ENCODE measurements at places on chromosomes 5 and 9.

GRCh38 chr5:106876665-106877194 is 794.0 kb downstream of the EFNA5 start:
- no peak for DNase-seq

GRCh38 chr5:133244242-133244641 is 192.4 kb downstream of the HSPA4 start:
- DNase-seq, result no peak

DNA sequence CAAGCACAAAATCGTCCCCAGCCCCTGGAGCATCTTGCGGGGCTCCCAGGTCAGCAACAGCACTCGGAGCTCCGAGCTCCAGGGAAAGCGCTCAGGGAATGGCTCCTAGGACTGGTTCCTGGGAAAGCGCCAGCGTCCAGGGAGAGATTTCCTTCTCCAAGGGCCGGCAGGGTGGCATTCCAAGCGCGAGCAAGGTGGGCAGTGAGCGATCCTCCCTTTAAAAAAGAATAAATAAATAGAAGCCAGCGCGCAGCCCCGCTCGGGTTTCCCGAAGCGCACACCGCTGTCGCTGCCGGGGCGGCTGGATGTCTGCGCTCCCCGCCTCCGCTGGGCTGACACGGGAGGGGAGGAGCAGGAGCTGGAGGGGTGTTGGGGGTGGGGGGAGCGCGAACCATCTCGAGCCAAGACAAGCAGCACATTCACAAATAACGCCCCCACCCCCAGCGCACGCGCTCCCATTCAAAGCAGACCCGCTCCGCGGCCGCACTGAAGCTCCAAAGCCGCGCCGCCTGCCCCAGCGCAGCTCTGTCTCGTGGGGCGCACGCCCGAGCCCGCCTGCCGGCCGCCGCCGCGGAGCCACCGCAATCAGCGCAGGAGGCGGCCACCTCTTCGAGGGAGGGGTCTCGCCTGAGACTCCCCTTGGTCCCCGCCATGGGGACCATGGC is 327.4 kb downstream of the SH3GL2 start:
- DNase-seq, result no peak

DNA sequence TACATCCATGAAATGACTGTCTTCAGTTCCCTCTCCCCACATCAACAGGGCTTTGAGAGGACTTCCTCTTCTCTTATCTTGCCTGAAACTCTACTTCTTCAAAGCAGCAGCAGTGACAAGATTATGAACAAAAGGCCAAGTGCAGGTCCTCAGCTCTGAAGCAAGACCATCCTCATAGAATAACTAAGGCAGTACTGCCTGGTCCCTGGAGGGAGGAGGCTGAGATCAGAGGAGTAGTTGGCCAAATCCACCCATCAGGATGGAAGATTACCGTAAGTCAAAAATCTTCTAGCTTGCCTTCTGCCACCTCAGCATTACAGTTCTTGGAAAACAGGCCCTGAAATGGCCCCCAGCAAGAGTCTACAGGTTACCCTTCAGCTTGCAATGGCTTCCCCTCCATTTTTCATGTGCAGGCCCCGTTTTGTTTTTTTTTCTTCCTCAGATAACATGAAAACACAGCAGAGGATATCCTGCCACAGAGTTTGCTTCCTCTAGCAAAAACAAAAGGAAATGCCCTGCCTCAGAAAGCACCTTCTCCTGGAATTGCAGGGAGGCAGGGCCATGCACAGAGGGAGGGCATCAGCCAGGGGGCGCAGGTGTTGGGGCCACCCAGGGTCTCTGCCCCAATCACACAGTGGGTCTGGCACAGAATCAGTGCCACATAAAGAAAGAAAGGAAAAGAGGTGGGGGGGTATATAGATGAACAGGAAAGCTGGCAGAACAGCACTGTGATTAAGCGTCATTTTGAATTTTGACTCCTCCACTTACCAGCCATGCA is 40.0 kb downstream of the KLHL3 start:
- DNase-seq, result no peak

DNA sequence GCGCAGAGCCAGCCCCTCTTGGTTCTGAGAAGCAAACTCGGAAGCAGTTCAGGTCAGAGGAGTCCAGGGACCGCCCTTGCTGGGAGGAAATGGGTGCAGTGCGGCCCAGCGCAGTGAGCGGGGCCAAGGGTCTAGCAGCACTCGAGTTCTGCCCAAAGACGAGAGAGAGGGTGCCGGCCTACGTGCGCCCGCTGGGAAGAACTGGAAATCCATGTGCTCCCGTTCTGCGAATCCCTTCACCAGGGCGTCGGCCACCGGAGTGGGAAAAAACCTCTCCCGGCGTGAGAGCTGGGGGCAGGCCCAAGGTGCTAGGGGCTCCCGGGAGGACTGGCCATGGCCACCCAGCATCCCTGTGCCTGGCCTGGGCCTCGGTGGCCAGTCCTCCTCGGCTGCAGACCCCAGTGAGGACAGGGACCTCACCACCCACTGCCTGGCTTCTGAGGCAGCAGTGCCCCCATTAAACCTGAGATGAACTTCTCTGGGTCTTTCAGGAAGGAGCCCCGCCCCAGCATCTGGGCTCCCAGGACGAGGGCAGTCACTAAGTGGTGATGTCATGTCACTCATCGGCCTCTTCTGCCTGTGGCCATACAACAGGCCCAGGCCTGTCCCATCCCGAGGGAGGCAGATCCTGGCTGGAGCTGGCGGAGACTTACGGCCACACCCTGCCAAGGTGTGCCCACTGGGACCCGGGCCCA is 10.6 kb downstream of the TMEM250 start:
- no peak for DNase-seq

DNA sequence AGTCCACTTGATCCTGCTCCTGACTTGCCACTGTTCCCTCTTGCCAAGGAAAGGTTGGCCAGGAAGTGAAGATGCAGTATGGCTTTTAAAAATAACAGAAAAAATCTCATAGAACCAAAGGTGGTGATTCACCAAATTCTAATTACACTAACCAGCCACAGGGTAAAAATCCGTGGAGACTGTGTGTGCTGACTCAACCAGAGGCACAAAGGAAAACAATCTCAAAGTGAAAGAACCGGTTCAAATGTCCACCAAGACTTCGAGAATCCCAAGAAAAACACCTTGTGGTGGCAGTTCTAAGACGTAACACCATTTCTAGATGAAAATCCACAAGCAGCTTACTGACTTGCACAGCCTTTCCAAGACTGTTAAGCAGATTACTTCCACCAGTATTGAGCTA is 279.1 kb downstream of the TLE1 start:
- DNase-seq, result no peak

All from stimulated activated CD4-positive, alpha-beta T cell treated with anti-CD3 and anti-CD28 coated beads, Interleukin-2, amount 100 ng/mL, for 4 hours (primary cell).